ENCODE measurements at places on chromosomes 4 and X.

DNA sequence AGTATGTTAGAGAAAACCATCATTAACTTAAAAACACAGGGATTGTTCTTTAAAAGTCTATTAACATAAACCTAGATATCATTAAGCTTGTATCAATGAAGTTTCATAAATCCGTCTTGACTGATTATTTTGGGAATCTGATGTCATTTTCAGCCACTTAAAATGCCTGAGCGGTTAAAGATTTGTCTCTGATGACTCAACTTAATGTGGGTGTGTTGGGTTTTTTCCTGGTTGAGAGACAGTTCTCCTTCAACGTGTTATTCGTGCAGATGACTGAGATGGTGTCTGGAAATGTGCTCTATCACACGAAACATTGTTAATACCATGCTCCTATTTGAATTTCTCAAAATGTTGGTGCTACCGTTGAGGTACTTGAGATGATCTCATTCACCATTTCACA lies 227.3 kb upstream of the TENM3 start:
- DNase-seq = no peak

GRCh38 chr4:4711902-4712301 lies 147.6 kb upstream of the MSX1 start:
- no peak for DNase-seq

GRCh38 chr4:75101906-75102786 lies 169.2 kb downstream of the PARM1 start:
- DNase-seq = no peak

DNA sequence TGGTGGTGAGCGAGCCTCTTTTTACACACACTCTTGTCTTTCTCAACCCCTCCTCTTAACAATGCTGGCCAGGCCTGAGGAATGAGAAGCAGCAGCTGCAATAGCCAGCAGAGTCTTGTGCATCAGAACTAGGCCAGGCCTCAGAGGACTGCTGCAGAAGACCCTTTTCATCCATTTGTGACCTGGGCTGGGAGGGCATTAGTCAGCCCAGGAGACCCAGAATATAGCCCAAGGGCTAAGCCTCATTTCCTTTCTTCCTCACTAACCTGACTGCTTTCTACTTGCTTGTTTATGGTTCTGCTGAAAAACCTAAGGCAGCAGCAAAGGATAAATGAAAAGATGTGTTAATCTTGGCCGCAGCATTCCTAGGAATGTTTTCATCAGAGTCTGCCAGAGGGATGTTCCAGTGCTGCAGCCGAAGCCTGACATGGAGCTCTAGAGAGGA lies 254.7 kb upstream of the AR start:
- no peak for DNase-seq

DNA sequence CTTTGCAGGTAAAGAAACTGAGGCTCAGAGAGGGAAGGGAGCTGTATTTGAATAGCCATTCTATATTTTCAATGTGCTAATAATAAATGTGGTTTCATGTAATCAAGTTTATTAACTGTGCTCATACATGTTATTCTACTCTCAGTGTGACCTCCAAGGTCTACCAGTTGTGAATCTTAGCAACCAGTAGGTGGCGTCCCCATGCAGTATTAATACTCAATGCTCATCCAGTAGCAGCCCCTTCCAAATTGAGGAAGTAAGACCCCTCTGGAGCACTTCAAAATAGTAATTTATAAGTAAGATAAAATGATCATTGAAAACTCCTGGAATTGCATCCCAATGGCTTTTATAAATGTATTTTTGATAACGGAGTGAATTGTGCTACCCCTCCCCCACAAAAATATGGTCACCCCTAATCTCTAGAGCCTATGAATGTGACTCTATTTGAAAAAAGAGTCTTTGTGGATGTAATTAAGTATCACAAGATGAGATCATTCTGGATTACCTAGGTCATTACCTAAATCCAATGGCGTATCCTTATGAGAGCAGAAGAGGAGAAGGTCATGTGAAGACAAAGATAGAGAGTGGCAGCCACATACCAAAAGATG lies 20.4 kb upstream of the SEPSECS start:
- peak; percentile 55 for DNase-seq

DNA sequence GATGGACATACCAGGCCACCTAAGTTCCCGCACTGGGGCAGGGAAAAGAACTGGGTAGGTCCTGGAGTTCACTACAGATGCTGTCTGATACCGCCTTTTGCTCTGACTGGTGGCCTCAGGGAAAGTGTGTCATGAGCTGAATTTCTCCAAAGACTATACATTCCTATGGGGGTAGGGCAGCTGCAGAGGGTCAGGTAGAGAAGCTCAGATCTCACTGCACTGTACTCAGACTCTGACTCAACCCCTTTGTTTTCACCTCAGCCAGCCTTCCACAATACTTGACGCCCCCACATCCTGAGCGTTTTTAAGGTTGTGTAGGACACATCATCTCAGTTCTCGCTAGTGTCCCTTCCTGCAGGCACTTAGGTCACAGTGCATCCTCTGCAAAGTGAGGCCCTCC lies 7.8 kb downstream of the GATB start:
- DNase-seq = no peak

- peak; percentile 60 for DNase-seq
Measured at GRCh38 chr4:48047421-48047844, 30.9 kb downstream of the NIPAL1 start.

DNA sequence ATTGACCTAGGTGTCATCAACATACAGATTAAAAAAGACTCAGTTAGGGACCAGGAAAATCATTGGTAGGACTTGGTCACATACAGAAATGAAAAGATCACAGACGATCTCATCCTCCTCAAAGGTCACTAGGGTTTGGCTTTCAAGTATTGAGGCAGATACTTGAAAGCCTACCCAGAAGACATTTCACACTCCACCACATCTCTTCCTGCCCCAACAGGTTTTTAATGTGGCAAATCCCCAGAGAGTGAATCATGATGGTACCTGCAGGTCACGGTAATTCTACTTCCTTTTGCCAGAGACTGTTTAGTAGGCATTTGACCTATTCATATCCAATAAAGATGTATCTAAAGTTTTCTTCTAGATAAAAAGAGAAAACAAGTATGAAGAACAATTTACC lies 44.1 kb downstream of the INPP4B start:
- DNase-seq = no peak

DNA sequence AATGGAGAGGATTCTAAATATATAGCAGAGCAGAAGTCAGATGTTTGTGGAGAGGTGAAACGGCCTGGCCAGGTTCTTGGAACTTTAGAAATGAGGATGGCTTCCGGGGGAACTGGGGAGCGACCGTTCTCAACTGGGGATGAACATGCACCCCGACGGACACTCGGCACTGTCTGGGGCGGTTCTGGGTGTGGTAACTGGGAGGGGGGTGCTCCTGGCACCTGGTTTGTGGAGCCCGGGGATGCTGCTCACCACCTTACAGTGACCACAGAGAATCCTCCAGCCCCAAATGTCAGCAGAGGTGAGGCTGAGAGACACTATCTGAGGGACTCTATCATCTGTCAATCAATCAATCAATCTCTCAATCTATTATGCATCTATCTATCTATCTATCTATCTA lies 69.0 kb upstream of the PPP2R3B start:
- DNase-seq = no peak

- DNase-seq = no peak
Measured at GRCh38 chrX:108439426-108439942, at the start of gene COL4A5. TSS of gene COL4A5 (plus strand) at chrX:108439838. CDS start at chrX:108440126, 288 bp downstream.

GRCh38 chr4:95017305-95018064 lies 259.7 kb downstream of the BMPR1B start:
- DNase-seq = no peak

GRCh38 chr4:123826896-123827295 lies 430.3 kb downstream of the SPRY1 start:
- DNase-seq = no peak

GRCh38 chr4:26985873-26986272 lies 125.2 kb downstream of the STIM2 start:
- peak; percentile 62 for DNase-seq

DNA sequence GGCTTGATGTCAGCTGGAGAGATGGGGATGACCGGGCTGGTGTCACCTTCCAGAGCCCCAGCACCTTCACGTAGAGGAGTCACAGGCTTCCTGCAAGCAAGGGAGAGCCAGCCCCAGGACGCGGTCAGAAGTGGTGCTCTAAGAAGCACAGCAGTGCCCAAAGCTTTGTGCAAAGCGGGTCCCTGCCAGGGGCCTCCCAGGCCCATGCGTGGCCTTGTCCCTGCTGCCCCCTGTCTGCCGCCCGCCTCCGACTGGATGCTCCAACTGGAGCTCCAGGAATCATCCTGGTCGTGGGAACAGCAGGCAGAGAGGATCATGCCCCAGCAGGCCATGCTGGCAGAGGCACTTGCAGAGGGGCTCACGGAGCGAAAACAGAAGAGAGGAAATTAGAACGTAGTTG lies 40.1 kb upstream of the LRPAP1 start:
- DNase-seq = no peak

- no peak for DNase-seq
Measured at GRCh38 chrX:55908661-55909212, 191.2 kb downstream of the RRAGB start.

DNA sequence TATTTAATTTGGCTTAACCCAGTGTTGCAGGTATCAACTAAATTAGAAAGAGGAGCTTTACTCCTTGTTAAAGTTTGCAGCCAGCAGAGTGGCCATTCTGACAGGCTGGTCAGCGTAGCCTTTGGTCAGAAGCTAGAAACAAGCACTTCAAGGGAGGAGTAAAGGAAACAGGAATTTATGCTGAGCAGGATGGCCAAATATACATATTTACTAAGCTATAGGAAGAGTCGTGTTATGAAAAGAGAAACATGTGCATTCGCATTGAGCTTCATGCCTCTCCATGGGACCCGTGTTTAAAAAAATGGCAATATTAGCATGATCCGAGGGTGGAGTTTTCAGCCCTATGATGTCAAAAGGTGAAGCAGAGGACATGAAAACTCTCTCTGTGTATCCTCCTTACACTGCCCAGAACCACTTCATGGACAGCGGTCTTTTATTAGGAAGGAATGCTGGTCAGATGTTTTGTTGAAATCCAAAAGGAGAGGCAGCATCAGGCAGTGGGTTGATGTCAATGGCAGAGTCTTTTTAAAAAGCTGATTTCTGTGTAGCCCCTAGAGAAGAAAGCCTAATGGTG lies 71.8 kb upstream of the MAPK10 start:
- DNase-seq = no peak

GRCh38 chr4:24570574-24571236 lies 13.6 kb downstream of the DHX15 start:
- DNase-seq = no peak

GRCh38 chrX:54640736-54641135 lies 110.7 kb downstream of the GNL3L start:
- no peak for DNase-seq

- DNase-seq = no peak
Measured at GRCh38 chr4:44679060-44679459, 840 bp downstream of the GUF1 start.

DNA sequence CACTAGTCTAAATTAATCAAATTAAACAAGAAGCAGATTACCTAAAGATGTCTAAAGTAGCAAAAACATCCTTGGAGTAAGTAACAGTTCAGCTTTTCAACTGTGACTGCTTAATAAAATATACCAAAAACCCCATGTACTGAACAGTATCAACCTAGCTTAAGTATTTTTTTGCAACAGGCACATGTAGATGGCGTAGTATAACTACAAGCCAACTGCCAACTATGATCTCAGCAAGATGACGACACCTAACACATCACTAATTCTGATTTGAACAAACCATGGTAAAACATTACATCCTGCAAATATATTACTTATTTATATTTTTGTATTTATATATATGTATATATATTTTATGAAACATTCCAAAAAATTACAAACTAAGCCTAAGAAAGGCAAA lies 24.5 kb downstream of the DHX15 start:
- DNase-seq = no peak

GRCh38 chr4:11428899-11429698 lies 405 bp upstream of the HS3ST1 start:
- peak; percentile 70 for DNase-seq

- DNase-seq = no peak
Measured at GRCh38 chrX:40671126-40671525, 23.8 kb upstream of the CXorf38 start.

DNA sequence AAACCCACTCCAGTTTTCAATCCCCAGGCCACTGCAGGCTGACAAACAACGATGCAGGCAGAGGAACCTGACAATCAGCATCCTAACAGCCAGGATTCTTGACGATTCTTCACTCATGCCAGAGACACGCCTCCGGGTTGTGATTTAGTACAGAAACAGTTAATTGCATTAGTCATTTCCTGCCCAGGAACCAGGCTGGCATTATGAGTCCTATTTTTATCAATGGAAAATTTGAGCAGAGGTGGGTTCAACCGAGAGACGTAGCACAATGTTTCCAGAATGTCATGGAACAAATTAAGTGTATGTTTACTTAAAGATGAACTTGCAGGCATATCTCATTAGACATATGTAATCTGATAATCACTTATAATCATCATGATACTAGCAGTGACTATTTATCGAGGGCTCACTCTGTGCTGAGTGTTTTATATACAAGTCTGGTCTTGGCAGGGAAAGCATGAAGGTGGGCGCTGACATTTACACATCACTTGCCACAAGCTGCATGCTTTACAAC lies 159.7 kb downstream of the NSUN7 start:
- DNase-seq = no peak

DNA sequence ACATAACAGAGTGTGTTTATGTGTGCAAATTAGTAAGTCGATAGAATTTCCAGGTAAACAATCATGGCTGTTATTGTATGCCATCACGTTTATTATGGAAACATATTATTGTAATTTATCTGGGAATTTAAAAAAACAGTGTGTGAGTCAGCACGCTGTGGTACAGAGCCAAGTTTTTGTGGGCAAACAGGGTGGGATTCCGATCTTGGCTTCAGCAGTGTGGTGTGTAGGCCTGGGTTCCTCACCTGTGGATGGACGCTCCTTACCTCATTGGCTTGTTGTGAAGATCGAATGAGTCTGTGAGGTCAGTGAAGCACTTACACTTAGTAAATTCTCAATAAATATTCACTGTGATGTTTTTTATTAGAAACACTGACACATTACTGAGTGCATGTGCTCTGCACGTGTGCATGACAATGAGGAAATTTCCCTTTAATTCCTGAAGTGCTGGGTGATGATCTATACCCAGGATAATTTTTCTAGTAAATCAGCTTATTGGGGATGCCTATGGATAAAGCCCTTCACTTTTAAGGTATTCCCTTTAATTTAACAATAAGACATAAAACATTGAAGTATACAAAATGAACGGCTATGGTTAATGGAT lies 36.4 kb downstream of the SLIT2 start:
- DNase-seq = no peak

- peak; percentile 76 for DNase-seq
Measured at GRCh38 chr4:244471-244870, 60.8 kb downstream of the ZNF732 start.

GRCh38 chr4:140168936-140169335 lies 15.0 kb upstream of the MAML3 start:
- DNase-seq = no peak

GRCh38 chr4:153209410-153209809 lies 5.2 kb downstream of the TRIM2 start:
- no peak for DNase-seq

DNA sequence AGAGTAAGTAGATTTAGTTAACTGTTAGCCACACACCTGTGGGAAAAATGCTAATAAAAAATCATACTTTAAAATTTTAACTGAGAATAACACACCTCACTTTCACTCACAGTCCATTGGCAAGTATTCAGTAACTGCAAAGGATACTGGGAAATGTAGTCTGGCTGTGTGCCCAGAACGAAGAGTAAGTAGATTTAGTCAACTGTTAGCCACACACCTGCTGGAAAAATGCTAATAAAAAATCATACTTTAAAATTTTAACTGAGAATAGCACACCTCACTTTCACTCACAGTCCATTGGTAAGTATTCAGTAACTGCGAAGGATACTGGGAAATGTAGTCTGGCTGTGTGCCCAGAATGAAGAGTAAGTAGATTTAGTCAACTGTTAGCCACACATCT lies 178.4 kb upstream of the NWD2 start:
- DNase-seq = no peak
